ENCODE measurements at places on chromosomes 4 and X. TPM values are rescaled to one million over a fixed set of nuclear protein-coding genes. Genes with fewer than 3 reads are reported as not detected.

- DNase-seq, result no peak
Measured at GRCh38 chr4:75484190-75484589, 30.0 kb downstream of the RCHY1 start.

EVC2 gene
- 7.1 TPM for total RNA-seq

DNA sequence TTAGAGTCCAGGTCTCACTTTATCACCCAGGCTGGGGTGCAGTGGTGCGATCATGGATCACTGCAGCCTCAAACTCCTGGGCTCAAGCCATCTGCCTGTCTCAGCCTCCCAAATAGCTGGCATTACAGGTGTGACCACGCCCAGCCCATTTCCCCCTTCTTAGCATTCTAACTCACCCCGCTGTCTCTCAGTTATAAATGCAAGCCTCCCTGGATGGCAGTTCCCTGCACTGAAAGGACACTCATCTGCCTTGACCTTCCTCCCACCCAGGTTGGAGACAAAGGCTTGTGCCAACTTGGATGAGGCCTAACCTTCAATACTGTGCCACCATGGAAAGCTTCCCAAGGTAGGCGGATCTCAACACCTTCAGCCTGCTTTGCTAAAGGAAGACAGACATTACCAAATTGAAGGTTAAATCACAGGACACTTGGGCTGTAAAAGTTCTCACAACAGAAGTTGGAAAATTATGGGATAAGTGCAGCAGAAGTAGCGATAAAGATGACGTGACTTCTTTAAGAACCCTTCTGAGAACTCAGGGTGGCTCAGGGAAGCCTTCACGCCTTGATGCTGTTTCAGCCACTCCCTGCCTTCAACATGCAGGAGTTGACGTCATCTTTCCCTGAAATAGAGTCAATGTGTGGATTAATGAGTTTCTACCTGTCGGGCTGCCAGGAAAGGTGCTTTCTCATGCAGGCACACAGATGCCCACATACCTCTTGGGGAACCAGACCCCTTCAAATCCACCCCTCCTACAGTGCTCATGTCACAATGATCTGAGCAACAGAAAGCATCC is 10.6 kb upstream of the GPM6B start:
- DNase-seq, result no peak

MTTP gene
- total RNA-seq, result 0.64 TPM

BMP3 gene
- not detected for total RNA-seq

GRCh38 chr4:109754093-109754857 is 24.4 kb upstream of the PLA2G12A start:
- no peak for DNase-seq

GRCh38 chr4:48041535-48042137 is 25.1 kb downstream of the NIPAL1 start:
- DNase-seq, result no peak

ADAM29 gene
- not detected for total RNA-seq

DNA sequence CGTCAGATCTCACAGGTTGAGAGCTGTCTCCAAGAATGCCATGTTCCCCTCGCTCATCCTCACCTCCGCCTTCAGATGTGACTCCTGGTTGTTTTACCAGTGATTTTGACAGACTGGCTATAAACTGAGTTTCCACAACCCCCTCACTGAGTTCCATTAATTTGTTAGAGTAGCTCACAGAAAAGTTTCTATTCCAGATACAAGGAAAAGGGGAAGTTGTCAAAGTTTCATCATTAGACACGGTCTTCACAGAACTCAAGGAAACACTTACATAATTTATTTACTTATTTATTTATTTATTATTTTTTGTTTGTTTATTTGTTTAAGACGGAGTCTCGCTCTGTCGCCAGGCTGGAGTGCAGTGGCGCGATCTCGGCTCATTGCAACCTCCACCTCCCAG is 55.7 kb upstream of the IQSEC2 start:
- DNase-seq, result no peak

NDP gene
- total RNA-seq, result not detected

GRCh38 chrX:103794119-103794518 is 17.5 kb downstream of the PLP1 start:
- no peak for DNase-seq

- no peak for DNase-seq
Measured at GRCh38 chr4:185903205-185903604, 91.2 kb upstream of the SORBS2 start.

- DNase-seq, result no peak
Measured at GRCh38 chr4:33071535-33071934, 2351.4 kb downstream of the PCDH7 start.

DNA sequence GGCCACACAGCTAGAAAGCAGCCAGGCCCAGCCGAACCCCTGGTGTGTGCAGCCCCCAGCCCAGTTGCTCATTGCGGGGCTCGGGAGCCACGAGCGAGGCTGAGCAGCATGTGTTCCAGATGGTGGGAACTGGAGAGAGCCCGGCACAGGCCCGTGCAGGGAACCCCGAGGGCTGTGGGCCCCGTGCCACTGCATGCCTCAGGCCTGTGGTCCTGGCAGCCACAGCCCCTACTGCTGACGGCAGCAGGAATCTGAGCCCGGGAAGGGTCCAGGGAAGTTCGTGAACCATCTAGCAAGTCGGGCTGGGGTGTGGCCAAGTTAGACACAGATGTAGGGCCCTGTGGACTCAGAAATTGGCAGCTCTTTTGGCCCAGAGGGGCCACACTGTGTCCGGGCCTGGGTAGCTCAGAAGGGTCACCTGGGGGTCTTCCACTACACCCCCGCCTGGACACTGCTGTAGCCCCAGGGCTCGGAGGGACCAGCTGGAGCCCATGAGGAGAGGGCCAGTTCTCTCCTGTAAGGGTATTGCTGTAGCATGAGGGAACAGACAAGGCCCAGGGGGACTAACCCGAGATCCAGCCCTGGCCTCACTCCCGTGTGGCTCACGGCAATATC is 12.1 kb downstream of the HTRA3 start:
- DNase-seq, result no peak

DNA sequence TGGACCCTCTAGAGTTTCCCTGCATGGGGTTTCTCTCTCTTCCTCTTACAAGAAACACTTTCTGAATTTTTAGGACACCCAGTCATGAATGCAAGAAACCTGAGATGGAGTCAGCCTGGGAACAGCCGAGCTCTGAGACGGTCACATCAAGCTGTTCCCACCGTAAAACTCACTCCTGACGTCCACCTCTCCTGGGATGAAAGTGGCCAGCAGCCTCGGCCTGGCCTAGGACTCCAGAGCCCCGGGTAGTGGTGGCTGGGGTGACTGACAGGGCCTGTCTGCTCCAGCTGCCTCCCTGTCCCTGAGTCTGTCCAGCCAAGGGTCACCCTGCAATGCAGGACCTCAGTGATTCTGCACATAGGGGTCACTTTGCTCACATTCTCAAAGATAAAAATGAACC is 217.8 kb downstream of the SHOX start:
- no peak for DNase-seq

F8A3 gene
- total RNA-seq, result 5.6 TPM

EGFL6 gene
- 0.75 TPM for total RNA-seq

DNA sequence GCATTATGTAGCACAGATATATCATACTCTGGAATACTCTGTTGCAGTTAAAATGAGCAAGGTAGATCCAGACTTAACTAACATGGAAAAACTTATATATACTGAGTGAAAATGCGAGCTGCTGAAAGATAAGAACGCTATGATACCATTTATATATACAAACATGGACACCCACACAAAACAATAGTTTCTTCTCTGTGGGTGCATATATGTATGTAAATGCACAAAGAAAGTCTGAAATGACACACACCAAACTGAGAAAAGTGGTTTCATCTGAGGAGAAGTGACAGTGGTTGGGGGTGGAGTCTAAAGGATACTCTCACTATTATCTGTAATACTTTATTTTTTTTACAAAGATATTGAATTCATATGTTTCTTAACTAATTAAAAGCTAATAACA is 12.2 kb upstream of the FGF2 start:
- no peak for DNase-seq

DNA sequence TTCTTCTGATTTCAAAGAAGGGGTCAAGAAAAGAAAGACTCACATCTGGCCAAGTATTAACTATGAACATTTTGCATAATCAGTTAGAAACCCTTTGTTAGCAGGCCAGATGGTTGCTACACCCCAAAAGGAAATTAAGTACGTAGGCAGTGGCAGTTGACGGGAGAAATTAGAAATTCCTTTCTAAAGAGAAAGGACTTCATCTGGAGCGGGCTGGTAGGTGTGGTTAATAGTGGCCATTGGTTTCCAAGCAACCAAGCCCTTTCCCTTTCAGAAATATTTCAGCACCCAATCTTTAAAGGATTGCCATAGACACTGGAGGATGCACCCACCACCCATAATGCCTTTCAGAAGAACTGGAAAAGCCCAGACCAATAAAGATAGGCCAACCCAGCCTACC is 235.7 kb upstream of the LDB2 start:
- DNase-seq, result no peak

PDZD4 gene
- total RNA-seq, result 110 TPM

GRCh38 chr4:179750374-179750773 is 2308.1 kb upstream of the AGA start:
- no peak for DNase-seq

DNA sequence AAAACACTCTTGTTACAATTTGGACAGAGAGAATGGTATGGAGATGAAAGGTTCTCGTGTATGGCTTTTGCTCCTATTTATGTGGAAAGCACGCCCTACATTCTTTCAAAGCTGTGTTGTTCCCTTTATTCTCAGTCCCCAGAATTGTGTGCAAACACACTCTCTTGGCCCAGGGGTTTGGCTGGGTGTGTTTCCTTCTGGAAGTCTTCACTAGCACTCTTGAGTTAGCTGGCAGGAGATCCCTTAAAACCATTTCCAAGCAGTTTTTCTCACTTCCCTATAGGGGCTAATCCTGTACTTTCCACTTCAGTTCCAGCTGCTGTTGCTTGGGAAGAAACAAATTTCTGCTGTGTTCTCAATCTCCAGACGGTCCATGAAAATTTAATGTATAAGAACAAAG is 35.1 kb downstream of the FHL1 start:
- no peak for DNase-seq

PWWP3B gene
- total RNA-seq, result 0.26 TPM

ADGRL3 gene
- 5.9 TPM for total RNA-seq

PHF8 gene
- total RNA-seq, result 38.9 TPM

SPIN2A gene
- total RNA-seq, result 2.8 TPM

TIGD4 gene
- 2.0 TPM for total RNA-seq

GRCh38 chr4:120304801-120305200 is 238.2 kb upstream of the MAD2L1 start:
- no peak for DNase-seq

POU3F4 gene
- 0.20 TPM for total RNA-seq

DNA sequence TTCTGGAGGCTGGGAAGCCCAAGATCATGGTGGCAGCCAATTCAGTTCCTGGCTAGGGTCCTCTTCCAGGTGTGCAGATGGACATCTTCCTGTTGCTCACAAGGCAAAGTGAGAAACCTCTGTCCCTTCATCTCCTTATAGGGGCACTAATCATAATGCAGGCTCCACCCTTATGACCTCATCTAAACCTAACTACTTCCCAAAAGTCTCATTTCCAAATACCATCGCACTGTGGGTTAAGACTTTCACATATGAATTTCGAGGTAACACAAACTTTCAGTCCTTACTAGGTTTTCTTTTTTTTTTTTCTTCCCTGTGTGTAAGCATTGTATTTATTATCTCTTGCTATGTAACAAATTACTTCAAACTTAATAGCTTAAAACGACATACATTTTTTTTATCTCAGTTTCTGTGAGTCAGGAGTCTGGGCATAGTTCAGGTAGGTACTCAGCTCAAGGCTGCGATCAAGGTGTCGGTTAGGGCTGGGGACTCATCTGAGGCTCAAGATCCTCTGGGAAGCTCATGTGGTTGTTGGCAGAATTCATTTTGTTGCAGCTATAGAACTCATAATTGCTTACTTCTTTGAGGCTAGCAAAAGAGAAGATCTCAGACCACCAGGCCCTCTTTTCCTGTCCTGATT is 204.7 kb upstream of the STK26 start:
- no peak for DNase-seq

DNA sequence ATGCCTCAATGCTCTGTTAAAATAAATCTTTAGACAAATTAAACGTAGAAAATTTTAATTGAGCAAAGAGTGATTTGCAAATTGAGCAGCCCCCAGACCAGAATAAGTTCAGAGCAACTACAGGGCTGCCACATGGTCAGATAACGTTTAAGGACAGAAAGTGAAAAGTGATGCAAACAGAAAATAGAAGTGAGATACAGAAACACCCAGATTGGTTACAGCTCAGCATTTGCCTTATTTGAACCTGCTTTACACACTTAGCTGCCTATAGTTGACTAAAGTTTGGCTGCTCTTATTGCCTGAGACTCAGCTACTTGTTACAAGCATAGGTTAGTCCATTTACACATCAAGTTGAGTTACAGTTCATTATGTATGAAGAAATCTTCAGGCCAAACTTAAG is 1800.8 kb upstream of the PCDH10 start:
- DNase-seq, result no peak

GRCh38 chrX:37976153-37976552 is 30.2 kb upstream of the SYTL5 start:
- no peak for DNase-seq

DNA sequence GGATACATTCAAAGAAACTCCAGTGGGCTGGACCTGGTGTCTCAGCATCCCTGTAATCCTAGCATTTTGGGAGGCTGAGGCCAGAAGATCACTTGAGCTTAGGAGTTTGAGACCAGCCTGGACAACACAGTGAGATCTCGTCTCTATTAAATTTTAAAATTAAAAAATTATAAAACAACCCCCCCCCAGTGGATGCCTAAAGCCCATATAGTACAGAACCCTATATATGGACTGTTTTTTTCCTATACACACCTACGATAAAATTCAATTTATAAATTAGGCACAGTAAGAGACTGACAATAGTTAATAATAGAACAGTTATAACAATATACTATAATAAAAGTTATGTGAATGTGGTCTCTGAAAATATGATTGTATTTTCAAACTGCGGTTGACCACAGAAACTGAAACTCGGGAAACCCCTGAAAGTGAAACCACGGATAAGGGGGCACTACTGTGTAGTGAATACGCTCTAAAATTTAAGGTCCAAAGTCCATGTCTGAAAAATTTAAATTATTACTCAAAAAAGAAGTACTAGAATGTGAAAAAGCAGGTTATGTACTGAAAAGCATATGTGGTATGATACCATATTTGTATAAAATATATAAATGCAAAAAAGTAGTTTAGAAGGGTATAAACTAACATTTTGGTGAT is 2.0 kb downstream of the SMIM14 start:
- DNase-seq, result no peak

DNA sequence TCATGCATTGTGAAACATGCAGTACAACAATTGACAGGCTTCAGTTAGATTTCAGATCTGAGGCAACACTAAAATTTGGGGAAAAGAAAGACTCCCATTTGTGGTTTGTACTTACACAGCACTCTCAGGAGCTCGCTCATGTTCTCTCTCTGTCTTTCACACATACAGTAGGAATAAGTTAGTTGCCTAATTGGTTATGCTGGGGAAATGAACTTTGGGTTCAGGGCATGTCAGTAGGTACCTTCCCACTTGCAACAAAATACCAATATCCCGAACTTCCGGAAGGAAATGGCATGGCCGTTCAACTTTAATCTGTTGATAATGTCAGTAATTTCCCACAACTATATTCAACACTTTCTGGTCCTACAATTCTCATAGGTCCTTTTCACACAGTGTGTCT is 218.4 kb downstream of the RELL1 start:
- no peak for DNase-seq
